ENCODE measurements at places on chromosomes 16 and 17. TPM values are rescaled to one million over a fixed set of nuclear protein-coding genes. Genes with fewer than 3 reads are reported as not detected.

CSH2 gene
- not detected for total RNA-seq

GAS7 gene
- total RNA-seq = 0.25 TPM

OMG gene
- total RNA-seq = not detected

SRP68 gene
- 78.7 TPM for total RNA-seq

NSMCE1 gene
- 59.6 TPM for total RNA-seq

SULT1A3 gene
- 6.5 TPM for total RNA-seq

CLEC3A gene
- not detected for total RNA-seq

TMEM238L gene
- not detected for total RNA-seq

INCA1 gene
- total RNA-seq = 1.9 TPM

CHTF8 gene
- 119 TPM for total RNA-seq

SULT1A2 gene
- total RNA-seq = 0.19 TPM

SBK1 gene
- total RNA-seq = 0.28 TPM

CCL7 gene
- not detected for total RNA-seq

CACNG5 gene
- total RNA-seq = not detected

ZG16B gene
- 0.62 TPM for total RNA-seq

TEKT5 gene
- not detected for total RNA-seq

P3H4 gene
- 36.5 TPM for total RNA-seq

RAB37 gene
- 1.0 TPM for total RNA-seq

All from A549 treated with Mapracorat at 1 μM for 4 hours (cell line).